Small intestine (tissue), 16 donors: ENCODE measurements at places on chromosomes 7 and 10.

DNA sequence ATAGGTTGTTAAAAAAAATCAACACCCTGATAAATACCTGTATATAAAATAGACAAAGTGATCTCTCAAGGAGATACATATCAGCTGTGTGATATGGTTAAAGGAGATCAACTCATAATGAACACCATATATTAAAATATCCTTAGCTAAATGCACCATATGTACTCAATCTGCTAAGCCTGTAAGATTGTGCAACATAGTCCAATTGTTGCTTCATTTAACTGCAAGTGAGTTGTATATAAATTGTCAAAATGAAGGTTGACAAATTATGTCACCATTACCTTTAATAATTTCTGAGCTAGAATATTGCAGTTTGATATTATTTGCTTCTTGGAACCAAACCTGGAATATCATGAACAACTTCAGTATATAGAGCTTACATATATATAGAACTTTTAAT, 283.7 kb downstream of the MALRD1 start:
- DNase-seq: no peak

DNA sequence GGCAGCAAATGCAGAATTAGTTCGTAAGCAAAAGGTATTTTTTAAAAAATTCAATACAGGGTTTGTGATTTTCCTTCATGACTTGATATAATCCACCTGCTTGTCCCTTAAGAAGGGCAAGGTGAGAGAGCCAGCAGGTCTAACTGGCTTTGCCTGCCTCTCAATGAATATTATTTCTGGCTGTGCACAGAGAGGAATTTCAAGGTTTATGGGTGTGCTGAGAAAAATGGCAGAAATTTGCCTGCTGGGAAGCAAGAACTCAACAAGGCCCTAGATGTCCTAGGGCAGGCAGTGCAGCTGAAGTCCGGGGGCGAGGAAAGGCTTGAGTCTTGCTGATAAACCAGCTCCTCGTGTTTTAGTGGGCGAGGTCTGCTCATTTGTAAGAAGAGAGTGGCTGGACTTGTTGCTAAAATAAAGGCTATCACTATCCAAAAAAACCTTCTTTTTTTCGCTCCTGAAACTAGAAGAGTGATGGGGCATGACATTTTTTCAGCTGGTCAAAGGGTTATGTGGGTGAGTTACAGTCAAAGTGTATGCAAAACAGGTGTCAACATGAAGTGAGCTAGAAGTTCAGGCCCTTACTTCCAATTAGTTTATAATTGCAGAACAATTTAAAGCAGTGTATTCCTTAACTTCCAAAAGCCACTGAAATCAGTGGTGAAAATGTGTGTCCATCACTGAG, 385.8 kb upstream of the KLF6 start:
- DNase-seq: no peak

DNA sequence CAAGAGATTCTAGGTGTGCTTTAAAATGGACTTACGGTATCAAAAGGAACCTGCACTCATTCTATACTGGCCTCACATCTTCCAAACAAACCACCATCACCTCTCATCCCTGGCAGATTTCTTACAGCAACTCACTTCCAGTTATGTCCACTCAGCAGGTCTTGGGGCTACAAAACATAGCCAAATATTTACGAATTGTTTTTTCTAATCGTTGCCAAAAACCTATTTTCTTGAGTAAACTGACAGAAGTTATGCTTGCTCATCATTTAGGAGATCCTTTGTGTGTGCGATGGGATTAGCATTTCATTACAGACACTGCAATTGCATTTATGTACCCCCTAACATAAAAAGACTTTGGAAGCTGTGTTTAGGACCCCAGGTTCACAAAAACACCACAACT, 2.7 kb downstream of the KCNMA1 start:
- no peak for DNase-seq

- no peak for DNase-seq
Observed at GRCh38 chr10:33291053-33291592, 43.3 kb downstream of the NRP1 start.

GRCh38 chr10:132542819-132543218, 5.2 kb downstream of the INPP5A start:
- no peak for DNase-seq

GRCh38 chr10:121281576-121281975, 316.7 kb downstream of the FGFR2 start:
- no peak for DNase-seq

GRCh38 chr7:128939075-128939860, 1.5 kb downstream of the IRF5 start:
- no peak for DNase-seq

DNA sequence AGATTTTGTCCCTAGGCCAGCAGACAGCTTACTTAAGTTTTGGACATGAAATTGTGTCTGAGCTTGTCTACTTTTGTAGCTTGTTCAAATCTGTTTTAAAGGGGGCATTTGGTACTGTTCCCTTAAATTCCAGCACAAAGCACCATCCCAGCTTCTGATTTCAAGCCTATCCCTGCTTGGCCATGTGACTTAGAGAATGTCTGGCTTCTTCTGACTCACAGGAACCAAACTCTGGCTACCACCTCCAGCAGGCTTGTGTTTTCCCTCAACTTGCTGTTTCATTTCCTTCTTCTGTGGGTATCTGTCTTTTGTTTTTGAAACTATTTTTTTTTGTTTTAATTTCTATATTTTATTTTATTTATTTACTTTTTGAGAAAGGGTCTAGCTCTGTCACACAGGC, 97.9 kb upstream of the FZD8 start:
- DNase-seq: no peak

DNA sequence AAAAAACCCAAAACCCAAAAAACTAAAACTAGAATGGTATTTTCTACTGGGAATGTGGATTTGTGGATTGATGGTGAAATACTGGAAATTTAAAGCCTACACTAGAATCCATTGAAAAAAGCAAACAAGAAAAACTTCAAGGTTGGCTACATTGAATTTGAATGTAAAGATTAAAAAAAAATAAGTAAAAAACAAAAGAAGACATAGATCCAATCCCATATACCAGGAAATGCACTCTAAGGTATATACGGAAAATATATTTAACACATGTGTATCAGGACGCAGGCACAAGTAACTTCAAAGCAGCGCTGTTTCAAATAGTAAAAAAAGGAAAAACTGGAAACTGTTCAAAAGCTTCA, 754 bp upstream of the BBS9 start:
- no peak for DNase-seq
